ENCODE measurements at places on chromosomes 5 and 9. TPM values are rescaled to one million over a fixed set of nuclear protein-coding genes. Genes with fewer than 3 reads are reported as not detected.

Gene LPAR1
- 25.5 TPM for polyA plus RNA-seq

GRCh38 chr5:158820891-158821290, 278.8 kb downstream of the EBF1 start:
- DNase-seq: no peak

DNA sequence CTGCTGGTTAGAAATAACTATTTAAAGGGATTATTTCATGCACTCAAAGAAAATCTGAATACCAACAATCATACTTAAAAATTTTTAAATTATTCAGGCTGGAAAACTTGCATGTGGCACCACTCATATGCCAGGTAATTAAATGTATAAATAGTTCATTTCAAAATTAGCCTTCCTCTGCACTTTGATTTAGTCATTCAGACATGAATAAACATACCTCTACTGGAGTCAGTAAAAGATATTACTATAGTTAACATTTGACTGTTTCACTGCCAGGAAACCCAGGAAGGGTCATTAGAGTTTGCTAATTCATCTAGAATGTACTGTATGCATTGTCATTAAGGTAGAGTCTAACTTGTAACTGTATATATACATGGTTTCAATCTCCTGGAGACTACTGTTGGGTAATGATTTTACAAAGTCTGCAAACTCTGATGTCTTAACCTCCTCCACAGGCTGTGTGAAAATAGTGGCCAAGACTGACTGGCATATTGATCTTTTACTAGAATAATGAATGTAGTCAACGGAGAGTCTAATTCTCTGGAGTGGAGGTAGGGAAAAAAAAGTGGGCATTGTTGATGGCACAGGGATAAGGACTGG, 43.7 kb downstream of the TEX10 start:
- no peak for DNase-seq

Gene SKIC3
- 87.5 TPM for polyA plus RNA-seq

Gene HK3
- 0.38 TPM for polyA plus RNA-seq

DNA sequence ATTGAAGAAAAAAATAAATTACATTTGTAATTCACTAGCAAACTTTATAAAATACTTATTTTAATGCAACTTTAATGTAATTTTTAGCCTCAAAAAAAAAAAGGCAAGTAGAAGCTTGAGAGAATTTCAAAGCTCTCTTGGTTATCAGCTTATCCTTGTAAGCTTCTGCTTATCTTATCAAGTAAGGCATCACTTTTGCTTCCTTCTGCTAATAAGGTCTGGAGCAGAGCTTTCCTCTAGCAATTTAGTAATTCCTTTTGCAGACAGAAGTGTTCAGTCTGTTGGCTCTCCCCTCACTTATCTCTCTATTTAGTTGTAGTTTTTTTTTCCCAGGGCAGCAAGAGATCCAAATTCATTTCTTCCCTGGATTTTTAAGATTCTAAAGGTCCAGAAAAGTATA, 525.0 kb downstream of the ISL1 start:
- DNase-seq: no peak

DNA sequence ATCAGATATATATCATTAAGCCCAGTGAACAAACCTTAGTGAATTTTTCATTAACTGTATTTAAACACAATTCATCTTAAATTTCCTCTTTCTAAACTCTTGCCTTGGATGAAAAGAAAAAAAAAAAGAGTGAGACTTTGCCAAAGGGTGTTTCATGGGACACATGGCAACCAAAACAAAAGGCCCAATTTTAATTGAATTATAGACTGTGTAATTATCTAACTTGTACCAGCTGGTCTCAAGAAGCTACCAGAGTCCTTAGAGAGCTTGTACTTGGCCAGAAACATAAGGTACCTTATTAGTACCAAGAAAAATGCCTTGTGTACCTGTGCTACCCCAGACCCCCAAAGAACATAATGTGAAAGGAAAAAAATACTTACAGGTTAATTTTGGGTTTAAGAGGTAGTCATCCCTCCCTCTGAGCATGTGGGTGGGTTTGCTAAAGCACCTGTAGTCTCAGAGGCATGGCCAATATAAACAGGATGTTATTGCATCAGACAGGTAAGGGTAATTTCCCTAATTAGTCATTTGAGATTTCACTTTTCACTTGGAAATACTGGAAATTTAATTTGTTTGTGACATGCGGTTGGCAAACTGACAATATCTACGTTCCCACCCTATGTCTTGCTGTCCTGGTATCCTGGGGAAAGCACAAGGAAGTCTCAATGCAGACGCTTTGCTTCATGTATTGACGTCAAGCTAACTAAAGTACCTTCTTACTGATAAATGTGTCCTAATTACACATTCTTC, 90.1 kb downstream of the SNCAIP start:
- DNase-seq: no peak
